Breast epithelium (tissue), 4 donors: ENCODE measurements at places on chromosomes 7 and 10. TPM values are rescaled to one million over a fixed set of nuclear protein-coding genes. Genes with fewer than 3 reads are reported as not detected.

The TWIST1 gene
- total RNA-seq, result 60.0 TPM

The TRIM4 gene
- total RNA-seq, result 57.7 TPM

The C10orf90 gene
- total RNA-seq, result 3.9 TPM

The ITGA8 gene
- 2.6 TPM for total RNA-seq

The ASIC3 gene
- total RNA-seq, result 3.3 TPM

The CDHR1 gene
- total RNA-seq, result 0.66 TPM

The BBS9 gene
- total RNA-seq, result 27.4 TPM

The CLDN4 gene
- total RNA-seq, result 3.8 TPM

The OR2A12 gene
- total RNA-seq, result not detected

The GJD4 gene
- not detected for total RNA-seq

The TRPV5 gene
- not detected for total RNA-seq

The CYP3A7 gene
- total RNA-seq, result 1.5 TPM

The EBLN1 gene
- not detected for total RNA-seq

The GBX1 gene
- total RNA-seq, result not detected

The COL1A2 gene
- total RNA-seq, result 113 TPM

The CAMK2B gene
- 2.0 TPM for total RNA-seq

The GARIN1A gene
- total RNA-seq, result 0.96 TPM

The HOXA7 gene
- total RNA-seq, result 8.8 TPM

The COL28A1 gene
- 5.7 TPM for total RNA-seq

The NUDT5 gene
- total RNA-seq, result 54.4 TPM

The PCGF6 gene
- 13.9 TPM for total RNA-seq

The NYAP1 gene
- total RNA-seq, result 0.59 TPM

The AMPH gene
- total RNA-seq, result 15.1 TPM

The NRAP gene
- total RNA-seq, result not detected

The ERVW-1 gene
- not detected for total RNA-seq

The ELMO1 gene
- 66.9 TPM for total RNA-seq

The ATP6V1F gene
- total RNA-seq, result 174 TPM

The TEX47 gene
- not detected for total RNA-seq

The SLC18A3 gene
- total RNA-seq, result not detected

The CNPY1 gene
- not detected for total RNA-seq

The WDR86 gene
- 57.0 TPM for total RNA-seq

The ACSL5 gene
- total RNA-seq, result 15.8 TPM

The ADRB1 gene
- total RNA-seq, result 1.3 TPM

The WASHC2A gene
- 41.3 TPM for total RNA-seq

The C7orf57 gene
- not detected for total RNA-seq

The THSD7A gene
- total RNA-seq, result 6.9 TPM

The NUTM2E gene
- not detected for total RNA-seq

The CCL24 gene
- total RNA-seq, result not detected

The SFRP5 gene
- total RNA-seq, result 0.33 TPM

The KIFBP gene
- total RNA-seq, result 37.9 TPM
